ENCODE measurements at places on chromosomes 16 and 17.

- H3K27ac ChIP-seq = peak overlapping the region; percentile 99
- peak overlapping the region; percentile 96 for H3K4me3 ChIP-seq
- H3K27me3 ChIP-seq = no peaks in the 10 kb centered on the region
- DNase-seq = no peak
These were observed 631 bp downstream of the NLRC5 start for GRCh38 chr16:56989988-56990387.

DNA sequence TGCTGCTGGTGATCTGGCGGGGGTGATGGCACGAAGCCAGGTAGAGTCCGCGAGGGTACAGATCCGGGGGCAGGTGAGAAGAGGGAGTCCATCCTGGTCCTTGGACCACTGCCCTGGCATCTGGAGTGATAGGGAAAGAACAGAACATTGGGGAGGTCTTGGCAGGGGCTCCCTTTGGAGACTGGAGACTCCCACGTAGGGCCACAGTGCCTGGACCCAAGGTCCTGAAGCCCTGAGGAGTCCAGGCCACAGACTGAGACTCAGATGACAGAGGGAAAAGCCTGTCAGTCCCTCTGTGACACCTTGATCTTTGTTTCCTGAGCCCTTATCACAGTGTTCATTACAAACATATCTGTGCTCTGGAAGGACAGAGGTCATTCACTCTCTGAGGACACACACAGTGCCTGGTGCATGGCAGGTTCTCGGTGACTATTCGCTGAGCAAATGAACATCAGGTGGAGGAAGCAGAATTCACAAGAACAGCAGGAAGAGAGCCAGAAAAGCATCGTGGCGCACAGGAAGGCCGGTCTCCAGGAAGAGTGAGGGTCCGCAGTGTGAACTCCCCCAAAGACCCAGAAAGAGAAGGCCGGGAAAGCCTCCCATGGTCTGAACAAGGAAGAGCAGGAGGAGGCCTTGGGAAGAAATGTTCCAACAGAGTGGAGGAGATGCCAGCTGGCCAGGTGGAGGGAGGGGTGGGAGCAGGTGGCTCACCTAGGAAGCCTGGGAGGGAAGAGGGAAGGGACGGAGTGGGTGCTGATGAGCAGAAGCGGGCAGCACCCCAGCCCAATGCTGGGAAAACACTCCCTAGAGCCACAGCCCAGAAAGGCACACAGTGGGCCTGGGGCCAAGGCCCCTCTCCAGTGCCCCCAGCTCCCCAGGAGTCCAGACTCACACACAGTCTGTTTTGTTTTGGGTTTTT is 20.5 kb downstream of the PEMT start:
- H3K27ac ChIP-seq = no peak overlapping the region
- H3K36me3 ChIP-seq = peaks cover 4% of the 10 kb centered on the region
- no peaks in the 10 kb centered on the region for H3K27me3 ChIP-seq
- H3K4me3 ChIP-seq = no peak overlapping the region
- no peak for DNase-seq

- no peaks in the 10 kb centered on the region for H3K27me3 ChIP-seq
- DNase-seq = peak; percentile 12
- H3K27ac ChIP-seq = no peak overlapping the region
- peaks cover 4% of the 10 kb centered on the region for H3K4me1 ChIP-seq
- H3K4me3 ChIP-seq = no peak overlapping the region
These were observed 114.5 kb downstream of the CPPED1 start for GRCh38 chr16:12688951-12689850.

DNA sequence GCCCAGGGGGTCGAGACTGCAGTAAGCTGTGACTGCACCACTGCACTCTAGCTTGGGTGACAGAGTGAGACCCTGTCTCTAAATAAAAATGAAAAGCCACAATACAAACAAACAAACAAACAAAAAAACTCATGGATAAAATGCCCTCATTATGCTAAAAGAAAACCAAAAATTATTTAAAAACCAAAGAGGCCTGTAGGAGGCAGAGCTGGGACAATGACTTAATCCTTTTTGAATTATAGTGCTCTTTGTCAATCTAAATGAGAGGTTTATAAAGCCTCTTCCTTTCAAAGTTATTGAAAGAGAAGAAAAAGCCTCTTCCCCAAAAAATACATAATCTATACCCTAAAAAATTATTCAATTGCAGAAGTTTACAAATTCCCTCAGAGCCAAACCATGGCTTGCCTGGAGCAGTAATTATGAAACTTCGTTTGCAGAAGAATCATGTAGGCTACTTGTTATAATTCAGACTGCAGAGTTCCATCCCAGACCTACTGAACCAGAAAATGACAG is 18.5 kb downstream of the CRLF3 start:
- H3K27ac ChIP-seq = peak overlapping the region; percentile 80

GRCh38 chr17:8841844-8842243 is 25.6 kb downstream of the PIK3R6 start:
- no peaks in the 10 kb centered on the region for H3K27me3 ChIP-seq
- H3K4me3 ChIP-seq = no peak overlapping the region
- H3K27ac ChIP-seq = no peak overlapping the region
- H3K4me1 ChIP-seq = peaks cover 1% of the 10 kb centered on the region

GRCh38 chr16:25916037-25916436 is 224.3 kb downstream of the HS3ST4 start:
- no peak overlapping the region for H3K27ac ChIP-seq
- no peaks in the 10 kb centered on the region for H3K27me3 ChIP-seq
- H3K36me3 ChIP-seq = no peaks in the 10 kb centered on the region
- DNase-seq = no peak
- H3K4me1 ChIP-seq = no peaks in the 10 kb centered on the region
- H3K4me3 ChIP-seq = no peak overlapping the region

DNA sequence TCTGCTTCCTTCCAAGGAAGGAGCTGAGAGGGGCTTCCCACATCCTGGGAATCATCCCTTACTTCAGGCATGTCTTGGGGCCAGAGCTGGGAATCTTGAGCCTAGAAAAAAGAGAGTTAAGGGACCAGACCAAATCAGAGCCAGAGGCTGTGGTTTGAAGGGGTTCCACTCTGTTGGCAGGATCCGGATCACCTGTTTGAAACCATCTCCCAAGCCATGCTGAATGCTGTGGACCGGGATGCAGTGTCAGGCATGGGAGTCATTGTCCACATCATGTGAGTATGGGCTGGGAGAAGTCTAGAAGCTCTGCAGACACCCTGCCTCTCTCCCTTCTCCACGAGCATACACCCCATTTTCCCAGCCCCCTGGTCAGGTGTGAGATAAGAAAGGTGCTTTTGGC is 9.7 kb downstream of the PSMB3 start:
- H3K27me3 ChIP-seq = no peaks in the 10 kb centered on the region
- peaks cover 3% of the 10 kb centered on the region for H3K4me1 ChIP-seq

DNA sequence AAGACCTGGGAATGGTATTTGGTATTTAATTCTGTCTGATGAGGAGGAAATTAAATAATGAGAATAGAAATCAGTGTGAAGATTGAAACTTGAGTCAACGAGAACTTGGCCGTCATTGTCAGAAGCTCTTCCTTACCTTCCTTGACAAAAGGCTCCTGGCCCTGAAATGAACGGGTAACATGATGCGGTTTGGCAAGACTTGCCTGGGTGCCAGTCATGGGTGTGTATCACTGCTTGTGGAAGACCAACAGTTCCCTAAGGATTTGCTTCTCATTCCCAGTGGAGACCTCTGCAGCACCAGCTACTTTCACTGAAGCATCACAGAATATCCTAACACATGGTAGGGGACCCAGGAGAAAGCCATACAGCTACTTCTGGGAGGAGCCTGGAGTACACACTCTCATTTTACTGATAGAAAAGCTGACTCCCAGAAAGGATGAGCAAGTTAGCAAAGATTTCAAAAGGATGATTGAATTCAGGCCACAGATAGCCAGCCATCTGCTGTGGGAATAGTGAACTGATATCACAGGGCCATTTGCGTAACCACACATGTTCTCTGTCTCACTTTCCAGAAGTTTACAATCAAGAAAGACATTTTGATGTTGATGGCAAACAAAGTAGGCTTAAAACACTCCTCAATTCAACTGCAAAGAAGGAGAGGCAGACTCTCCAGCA is 258.1 kb upstream of the SALL1 start:
- H3K27ac ChIP-seq = no peak overlapping the region
- H3K4me1 ChIP-seq = no peaks in the 10 kb centered on the region
- no peak overlapping the region for H3K4me3 ChIP-seq
- H3K27me3 ChIP-seq = no peaks in the 10 kb centered on the region
- no peak for DNase-seq
- H3K36me3 ChIP-seq = no peaks in the 10 kb centered on the region

DNA sequence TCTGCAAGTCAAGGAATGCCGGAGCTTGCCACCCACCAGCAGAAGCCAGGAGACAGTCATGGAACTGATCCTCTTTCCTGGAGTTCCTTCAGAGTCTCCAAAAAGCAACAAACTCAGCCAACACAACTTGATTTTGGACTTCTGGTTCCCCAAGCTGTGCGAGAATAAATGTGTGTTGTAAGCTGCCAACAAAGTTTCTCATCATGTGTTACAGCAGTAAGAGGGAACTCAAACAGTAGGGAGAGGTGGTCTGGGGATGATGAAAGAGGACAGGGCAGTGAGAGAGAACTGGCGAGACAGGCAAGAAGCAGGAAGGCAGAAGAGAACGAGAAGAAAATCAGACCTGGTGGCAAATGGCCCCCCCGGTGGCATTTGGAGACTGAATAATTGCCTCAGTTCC is 204.9 kb downstream of the MAF start:
- H3K27ac ChIP-seq = no peak overlapping the region
- DNase-seq = no peak
- no peaks in the 10 kb centered on the region for H3K27me3 ChIP-seq
- no peaks in the 10 kb centered on the region for H3K4me1 ChIP-seq

GRCh38 chr16:23357761-23358290 is 55.7 kb downstream of the SCNN1B start:
- no peak overlapping the region for H3K27ac ChIP-seq
- no peaks in the 10 kb centered on the region for H3K36me3 ChIP-seq
- no peak overlapping the region for H3K4me3 ChIP-seq
- H3K27me3 ChIP-seq = peaks cover 3% of the 10 kb centered on the region
- no peak for DNase-seq
- H3K4me1 ChIP-seq = no peaks in the 10 kb centered on the region

- peaks cover 2% of the 10 kb centered on the region for H3K27me3 ChIP-seq
- H3K4me1 ChIP-seq = no peaks in the 10 kb centered on the region
- no peak overlapping the region for H3K27ac ChIP-seq
- H3K36me3 ChIP-seq = no peaks in the 10 kb centered on the region
- H3K4me3 ChIP-seq = no peak overlapping the region
- no peak for DNase-seq
These were observed 17.0 kb downstream of the VAT1L start for GRCh38 chr16:77805398-77805797.

- no peak overlapping the region for H3K27ac ChIP-seq
- no peaks in the 10 kb centered on the region for H3K4me1 ChIP-seq
- no peaks in the 10 kb centered on the region for H3K36me3 ChIP-seq
These were observed 355.3 kb downstream of the TOX3 start for GRCh38 chr16:52191531-52192134.

DNA sequence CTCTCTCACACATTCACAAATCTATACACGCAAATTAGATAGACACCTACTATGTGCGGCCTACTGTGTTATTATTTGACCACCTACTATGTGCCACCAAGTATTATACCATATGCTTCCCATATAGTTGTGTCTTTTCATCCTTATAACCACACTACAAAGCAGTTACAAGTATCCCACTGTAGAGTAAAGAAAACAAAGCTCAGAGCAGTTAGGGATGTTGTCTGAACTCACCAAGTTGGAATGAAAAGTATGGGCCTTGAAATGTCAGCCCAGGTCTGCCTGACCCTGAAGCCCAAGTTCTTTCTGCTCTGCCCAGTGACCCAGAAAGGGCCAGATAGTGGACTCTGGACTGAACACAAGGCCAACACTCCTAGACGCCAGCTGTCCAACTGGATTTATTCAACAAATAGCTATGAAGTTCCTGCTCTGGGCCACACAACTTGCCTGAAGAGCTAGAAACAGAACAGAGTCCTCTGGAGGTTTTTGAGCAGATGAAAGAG is 8.5 kb downstream of the KRT37 start:
- no peaks in the 10 kb centered on the region for H3K27me3 ChIP-seq
- peaks cover 3% of the 10 kb centered on the region for H3K4me1 ChIP-seq
- no peak overlapping the region for H3K4me3 ChIP-seq
- no peaks in the 10 kb centered on the region for H3K36me3 ChIP-seq
- no peak for DNase-seq
- no peak overlapping the region for H3K27ac ChIP-seq

- DNase-seq = no peak
- H3K27me3 ChIP-seq = no peaks in the 10 kb centered on the region
- no peak overlapping the region for H3K4me3 ChIP-seq
- H3K36me3 ChIP-seq = peaks cover 1% of the 10 kb centered on the region
- H3K27ac ChIP-seq = no peak overlapping the region
These were observed 115.3 kb downstream of the CEP112 start for GRCh38 chr17:66076546-66077190.
